ENCODE measurements at places on chromosomes 13 and 19.

- no peak for DNase-seq
Measured at GRCh38 chr13:53017433-53017970, 11.1 kb upstream of the OLFM4 start.

DNA sequence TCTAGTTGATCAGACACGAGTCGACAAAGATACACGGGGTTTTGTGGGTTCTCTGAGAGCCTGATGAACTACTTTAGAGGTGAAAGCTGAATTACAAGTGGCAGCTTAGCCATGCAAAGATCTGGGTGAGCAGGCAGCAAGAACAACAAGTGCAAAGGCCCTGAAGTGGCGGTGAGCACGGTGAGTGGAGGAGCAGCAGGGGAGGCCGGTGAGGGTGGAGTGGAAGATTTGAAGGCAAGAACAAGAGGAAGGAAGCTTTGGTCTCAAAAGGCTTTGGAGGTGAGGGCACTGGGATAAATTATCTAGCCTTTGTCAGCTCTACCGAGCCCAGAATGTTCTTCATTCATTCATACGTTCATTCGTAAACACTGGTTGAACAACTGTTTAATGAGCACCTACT is 1.4 kb downstream of the ZNF865 start:
- DNase-seq = no peak

GRCh38 chr13:112783135-112783977 is 93.5 kb downstream of the ATP11A start:
- no peak for DNase-seq

DNA sequence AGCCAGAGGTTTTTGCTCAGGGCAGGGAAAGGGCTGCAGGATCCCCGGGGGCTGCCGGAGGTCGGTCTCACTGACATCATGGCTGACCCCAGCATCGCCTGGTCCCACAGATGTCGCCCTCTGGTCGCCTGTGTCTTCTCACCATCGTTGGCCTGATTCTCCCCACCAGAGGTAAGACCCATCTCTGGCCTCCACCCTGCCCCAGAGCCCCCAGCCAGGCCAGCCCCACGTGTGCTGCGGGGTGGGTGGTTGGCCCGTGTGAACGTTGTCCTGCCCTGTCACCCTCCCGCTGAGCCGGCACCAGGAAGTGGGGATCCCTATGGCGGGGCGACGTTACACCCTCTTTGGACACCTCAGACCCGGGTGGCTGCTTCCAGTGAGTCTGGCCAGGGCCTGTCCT is 906 bp downstream of the FXYD5 start:
- DNase-seq = peak; percentile 62

DNA sequence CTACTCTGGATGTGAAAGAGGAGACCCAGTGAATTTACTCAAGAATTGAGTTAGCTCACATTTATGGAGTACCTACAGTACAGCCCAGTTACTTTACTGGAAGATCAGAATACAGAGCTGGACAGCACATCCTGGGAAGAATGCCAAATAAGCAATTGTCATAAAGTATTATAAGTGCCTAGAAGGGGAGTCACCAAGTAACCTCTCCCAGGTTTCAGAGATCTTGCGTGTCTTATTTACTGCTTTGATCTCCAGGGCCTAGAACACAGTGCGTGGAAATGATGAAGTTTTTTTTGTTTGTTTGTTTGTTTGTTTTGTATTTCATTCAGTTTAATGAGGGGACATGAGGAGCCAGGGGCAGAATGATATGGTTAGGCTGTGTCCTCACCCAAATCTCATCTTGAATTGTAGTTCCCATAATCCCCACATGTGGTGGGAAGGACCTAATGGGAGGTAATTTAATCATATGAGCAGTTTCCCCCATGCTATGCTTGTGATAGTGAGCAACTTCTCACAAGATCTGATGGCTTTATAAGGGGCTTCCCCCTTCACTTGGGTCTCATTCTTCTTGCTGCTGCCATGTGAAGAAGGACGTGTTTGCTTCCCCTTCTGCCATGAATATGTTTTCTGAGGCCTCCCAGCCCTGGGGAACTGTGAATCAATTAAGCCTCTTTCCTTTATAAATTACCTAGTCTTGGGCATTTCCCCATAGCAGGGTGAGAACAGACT is 5.2 kb downstream of the GARRE1 start:
- no peak for DNase-seq

- no peak for DNase-seq
Measured at GRCh38 chr19:10723591-10723990, 5.7 kb downstream of the DNM2 start.

DNA sequence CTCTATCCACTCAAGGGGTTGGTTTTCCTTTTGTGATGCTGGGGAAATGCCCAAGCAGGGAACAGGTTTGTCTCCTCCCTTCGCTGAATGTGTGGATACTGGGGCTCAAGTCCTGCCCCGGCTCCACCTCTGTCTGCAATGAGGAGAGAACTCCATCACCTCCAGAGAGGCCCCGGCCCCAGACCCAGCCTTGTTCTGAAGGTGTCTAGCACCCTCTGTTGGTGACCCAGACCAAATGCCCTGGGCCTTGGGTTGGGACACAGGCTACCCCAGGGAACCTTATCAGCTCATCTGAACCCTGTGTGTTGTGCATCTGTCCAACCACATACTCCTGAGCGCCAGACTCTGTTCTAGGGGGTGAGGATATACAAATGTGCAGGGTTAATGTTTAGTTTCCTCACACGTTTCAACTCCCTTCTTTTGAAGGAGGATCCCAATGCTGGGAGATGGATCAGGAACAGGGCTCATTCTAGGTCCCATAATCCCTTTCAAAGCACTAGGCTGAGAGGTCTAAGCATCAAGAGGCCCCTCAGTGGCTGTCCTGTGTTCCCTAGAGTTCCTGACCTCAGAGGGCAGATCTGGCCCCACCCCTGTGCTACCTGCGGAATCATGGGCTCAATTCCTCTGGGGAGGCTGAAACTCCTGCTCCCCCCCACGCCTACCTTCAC is 112.5 kb upstream of the SLC7A1 start:
- peak; percentile 64 for DNase-seq

DNA sequence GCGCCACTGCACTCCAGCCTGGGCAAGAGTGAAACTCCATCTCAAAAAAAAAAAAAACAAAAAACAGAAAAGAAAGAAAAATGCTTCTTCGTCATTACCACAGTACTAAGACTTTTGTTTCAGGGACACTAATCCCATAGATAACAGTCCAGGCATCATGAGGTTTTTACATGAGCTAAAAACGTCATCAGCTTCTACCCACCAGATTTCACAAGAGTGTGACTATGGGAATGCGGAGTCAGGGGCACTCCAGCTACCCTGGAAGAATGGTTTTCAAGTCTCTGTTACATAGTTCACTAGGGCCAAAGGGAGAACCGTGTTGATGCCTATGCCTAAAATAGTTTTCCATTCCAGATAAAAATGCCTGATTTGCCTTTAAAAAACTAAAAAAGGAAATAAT is 33.2 kb downstream of the RAB20 start:
- DNase-seq = no peak

- no peak for DNase-seq
Measured at GRCh38 chr13:104466016-104466415, 1399.8 kb upstream of the SLC10A2 start.

DNA sequence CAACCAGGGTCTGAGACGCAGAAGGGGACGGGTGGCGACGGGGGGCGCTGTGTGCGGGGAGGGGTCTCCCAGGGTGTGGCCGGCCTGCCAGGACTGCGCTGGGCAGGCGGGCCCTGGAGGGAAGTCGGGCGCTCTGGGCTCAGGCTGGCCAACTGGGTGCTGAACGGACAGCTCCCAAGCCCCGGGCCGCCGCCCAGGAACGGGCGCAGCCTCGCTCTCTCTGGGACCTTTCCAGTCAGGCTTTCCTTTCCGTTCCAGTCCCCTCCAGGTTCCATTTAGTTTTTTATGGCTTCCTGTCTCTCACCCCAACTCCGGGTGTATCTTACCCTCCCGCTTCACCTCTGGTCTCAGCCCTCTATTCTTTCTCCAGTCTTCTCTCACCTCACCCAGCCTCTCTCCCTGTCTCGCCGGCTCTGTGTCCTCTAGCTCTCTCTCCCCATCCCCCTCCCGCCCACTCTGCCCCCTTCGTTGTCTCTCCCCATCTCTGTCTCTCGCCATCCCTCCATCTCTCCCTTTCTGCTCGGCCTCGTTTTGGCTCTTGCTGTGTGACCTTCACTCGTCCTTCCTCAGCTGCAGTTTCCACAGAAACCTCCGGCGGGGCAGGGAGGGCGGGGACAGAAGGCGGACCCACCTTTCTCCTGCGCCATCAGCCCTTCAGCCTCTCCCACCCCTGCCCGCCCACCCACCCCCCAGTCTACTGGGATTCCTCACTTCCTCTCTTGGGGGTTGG is 3.3 kb upstream of the ATP1A3 start:
- peak; percentile 67 for DNase-seq

GRCh38 chr13:109372666-109373065 is 413.7 kb downstream of the IRS2 start:
- DNase-seq = no peak

DNA sequence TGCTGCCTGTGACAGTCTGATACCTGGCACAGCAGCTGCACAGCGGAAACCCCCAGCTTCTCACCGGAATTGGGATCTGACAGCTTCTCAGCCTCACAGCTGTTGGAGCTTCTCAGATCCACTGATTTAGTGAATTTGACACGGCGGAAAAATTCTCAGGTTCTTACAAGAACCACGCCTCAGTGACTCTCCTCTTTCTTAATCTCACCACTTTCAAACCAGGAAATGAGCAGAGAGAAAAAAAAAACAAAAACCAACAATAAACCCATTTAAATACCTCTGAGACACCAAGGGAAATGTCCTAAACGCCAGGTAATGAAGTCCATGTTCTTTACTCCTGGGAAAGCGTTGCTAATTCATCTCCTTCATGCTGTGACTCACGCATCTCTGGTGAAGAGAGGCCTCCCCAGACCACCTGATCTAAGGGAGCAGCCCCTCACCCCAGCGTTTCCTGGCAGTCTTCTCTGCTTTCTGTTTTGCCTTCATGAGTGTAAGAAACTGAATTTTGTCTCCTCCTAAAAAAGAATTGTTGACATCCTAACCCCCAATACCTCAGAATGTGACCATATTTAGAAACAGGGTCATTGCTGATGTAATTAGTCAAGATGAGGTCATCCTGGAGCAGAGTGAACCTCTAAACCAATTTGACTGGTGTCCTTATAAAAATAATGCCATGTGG is 15.9 kb upstream of the IZUMO2 start:
- DNase-seq = no peak

DNA sequence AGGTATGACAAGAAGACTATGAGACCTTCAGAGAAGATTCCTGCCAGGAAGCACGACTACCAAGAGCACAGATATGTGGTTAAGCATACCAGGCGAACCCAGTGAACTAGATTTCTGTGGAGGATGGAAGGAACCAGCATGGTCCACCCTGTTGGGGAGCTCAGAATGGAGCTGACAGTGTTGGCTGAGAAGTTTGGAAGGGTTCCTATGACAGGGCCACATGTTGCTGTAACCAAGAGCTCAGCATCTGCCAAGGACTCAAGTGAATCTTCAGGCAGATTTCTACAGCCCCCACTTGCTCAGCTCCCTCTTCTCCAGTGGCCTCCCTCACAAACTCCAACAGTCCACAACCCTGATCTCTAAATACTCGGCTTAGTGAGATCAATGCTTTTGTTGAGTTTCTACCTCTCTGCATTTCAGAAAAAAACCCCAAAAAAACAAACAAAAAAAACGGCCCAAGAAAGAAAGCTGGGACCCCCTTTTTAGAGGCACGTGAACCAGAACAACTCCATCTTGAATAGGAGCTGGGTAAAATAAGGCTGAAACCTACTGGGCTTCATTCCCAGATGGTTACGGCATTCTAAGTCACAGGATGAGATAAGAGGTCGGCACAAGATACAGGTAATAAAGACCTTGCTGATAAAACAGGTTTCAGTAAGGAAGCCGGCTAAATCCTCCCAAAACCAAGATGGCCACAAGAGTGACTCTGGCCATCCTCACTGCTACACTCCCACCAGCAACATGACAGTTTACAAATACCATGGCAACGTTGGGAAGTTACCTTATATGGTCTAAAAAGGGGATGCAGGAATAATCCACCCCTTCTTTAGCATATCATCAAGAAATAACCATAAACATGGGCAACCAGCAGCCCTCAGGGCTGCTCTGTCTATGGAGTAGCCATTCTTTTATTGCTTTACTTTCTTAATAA is 691.1 kb downstream of the UQCRFS1 start:
- no peak for DNase-seq

GRCh38 chr19:7904074-7905020 is 670 bp downstream of the MAP2K7 start:
- peak; percentile 67 for DNase-seq

DNA sequence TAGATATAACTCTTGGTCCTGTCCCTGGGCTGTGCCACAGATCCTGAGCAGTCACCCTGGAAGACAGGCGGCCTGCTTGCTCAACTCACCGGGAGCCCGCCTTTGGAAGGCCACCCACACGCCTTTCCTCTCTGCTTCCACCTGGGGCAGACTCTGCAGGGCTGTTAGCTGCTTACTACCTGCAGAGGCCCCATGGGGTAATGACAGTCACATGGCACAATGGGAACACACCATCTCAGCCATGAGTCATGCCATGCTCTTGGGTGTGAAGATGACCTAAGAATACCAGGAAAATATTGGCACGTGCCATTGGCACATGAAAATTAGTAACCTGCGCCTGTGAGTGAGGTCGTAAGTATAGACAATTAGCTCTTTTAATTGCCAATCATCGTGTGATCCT is 108.6 kb downstream of the COL4A2 start:
- DNase-seq = no peak

- peak; percentile 79 for DNase-seq
Measured at GRCh38 chr19:55082020-55082851, 6.6 kb downstream of the EPS8L1 start.

- DNase-seq = no peak
Measured at GRCh38 chr19:6482343-6482686, 728 bp upstream of the DENND1C start.

- no peak for DNase-seq
Measured at GRCh38 chr19:54449701-54450069, 686 bp downstream of the LENG8 start.

DNA sequence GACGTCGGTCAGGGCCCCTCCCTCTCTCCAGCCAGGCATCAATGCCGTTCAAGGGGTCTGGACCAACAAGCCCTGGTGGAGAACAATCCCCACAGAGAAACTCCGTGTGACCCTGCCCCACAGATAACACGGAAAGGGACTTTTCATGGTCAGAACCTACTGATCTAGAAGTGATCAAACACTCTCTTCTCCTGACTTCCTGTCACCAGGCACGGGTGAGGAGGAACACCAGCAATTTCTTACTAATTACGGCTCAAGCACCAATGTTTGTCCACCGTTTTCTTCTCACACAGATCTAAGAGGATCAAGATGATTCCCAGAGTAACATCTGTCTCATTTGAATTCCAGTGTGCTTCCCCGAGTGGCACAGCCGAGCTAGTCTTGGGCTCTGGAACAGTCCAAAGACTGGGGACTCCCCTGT is 11.8 kb downstream of the RASA3 start:
- no peak for DNase-seq

GRCh38 chr19:19145684-19146608 is 7.7 kb upstream of the TMEM161A start:
- DNase-seq = peak; percentile 98

- no peak for DNase-seq
Measured at GRCh38 chr13:67070306-67070705, 159.8 kb downstream of the PCDH9 start.

DNA sequence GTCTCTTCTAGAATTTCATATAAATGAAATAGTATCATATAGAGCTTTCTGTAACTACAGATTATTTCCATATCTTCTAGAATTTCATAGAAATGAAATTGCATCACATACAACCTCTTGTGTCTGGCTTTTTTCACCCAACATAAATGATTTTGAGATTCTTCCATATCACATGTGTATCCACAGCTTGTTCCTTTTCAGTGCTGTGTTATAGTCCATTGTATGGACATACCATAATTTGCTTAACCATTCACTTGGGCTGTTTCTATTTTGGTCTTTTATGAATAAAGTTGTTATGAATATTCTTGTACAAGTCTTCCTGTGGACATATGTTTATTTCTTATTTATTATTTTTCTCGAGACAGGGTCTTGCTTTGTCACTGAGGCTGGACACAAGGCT is 11.7 kb downstream of the TPRX1 start:
- no peak for DNase-seq

Measured in stimulated activated CD8-positive, alpha-beta memory T cell treated with anti-CD3 and anti-CD28 coated beads, Interleukin-4, amount 100 ng/mL, for 48 hours (primary cell).